Retina (tissue), 1 donor: ENCODE measurements at places on chromosomes 2 and 18.

DNA sequence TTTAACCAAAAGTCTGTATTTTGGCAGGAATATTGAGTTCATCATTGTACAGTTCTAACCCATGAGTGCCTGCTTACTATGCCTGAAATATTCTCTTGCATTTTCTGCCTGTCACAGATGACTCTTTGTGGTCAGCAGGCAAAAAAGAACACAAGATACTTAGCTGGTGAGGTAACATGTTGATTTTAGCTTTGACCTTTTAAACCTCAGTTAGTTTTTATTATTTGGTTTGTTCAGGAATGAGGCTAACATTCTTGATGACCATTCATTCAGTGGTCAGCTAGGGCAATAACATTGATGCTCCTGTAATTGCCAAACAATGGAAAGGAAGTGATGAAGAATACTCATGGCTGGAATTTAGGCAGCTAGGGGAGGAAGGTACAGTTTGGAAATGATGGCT, 491.2 kb downstream of the PIK3C3 start:
- DNase-seq, result no peak

- DNase-seq, result no peak
These were observed 194.8 kb downstream of the AGPS start for GRCh38 chr2:177587371-177587770.

- no peak for DNase-seq
These were observed 4.9 kb downstream of the VIT start for GRCh38 chr2:36701391-36701795.

DNA sequence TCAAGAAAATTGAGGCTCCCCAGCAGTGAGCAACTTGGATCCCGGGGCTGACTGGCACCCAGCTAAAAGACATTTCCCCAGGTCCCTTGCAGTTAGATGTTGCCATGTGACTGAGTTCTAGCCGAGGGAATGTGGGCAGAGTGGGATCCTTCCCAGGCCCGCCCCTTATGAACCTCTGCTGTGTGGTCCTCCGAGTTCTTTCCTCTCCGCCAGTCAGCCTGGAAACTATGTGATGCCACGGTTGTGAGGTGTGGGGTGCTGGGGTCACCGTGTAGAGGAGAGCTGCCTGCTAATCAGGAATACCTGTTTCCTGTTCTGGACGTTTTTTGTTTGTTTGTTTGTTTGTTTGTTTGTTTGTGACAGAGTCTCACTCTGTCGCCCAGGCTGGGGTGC, 45.5 kb downstream of the TMEM37 start:
- no peak for DNase-seq

DNA sequence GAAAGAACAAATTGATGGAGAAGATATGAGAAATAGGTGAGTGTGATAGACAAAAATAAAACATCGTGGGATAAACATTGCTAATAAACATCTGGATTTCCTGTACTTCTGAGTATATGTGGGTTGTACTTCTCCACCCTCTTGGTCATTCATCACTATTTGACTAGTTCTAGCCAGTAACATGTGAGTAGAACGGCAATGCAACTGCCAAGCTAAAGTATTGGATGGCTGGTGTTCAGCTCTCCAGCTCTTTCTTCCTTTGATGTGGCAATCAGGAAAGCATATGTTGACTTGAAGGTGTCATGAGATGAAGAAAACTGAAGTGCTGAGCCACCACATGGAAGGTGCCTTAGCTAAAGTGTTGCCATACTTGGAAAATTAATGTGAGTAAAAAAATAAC, 144.9 kb downstream of the SCG2 start:
- no peak for DNase-seq

GRCh38 chr2:227805578-227805977, 8.1 kb upstream of the CCL20 start:
- DNase-seq, result no peak

DNA sequence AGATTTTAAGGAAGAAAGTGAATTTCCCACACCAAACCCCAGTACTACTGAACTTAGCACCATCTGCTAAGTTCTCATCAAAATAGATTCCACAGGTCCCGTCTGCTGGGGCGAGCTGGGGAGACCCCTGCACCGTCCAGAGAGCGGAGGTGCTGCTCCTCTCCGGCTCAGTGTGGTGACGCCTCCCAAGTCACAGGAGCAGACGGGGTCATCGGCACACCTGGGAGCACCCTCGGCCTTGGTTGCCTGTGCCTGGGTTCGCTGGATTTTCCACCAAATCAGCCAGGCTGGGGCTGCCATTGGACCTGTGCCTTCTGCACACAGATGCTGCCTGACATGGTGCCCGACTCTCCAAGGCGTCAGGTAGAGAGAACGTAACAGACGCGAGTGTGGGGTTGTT, 141.3 kb downstream of the PXDN start:
- DNase-seq, result no peak

- DNase-seq, result no peak
These were observed 4.6 kb upstream of the GALM start for GRCh38 chr2:38661306-38661705.

DNA sequence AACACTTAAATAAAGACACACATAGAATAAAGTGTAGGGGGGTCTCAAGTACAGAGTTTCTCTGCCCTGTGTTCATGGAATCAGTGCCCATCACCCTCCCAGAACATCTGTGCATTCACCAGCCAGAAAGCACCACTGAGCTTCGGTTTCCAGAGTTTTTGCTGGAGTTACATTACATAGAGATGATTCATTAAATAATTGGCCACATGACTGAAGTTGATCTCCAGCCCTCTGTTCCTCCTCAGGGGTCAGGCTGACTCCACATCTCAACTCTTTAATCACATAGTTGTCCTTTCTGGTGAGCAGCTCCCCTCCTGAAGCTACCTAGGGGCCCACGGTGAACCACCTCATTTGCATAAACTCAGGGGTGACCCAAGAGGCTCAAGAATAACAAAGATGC, 129.8 kb downstream of the METTL4 start:
- DNase-seq, result no peak

DNA sequence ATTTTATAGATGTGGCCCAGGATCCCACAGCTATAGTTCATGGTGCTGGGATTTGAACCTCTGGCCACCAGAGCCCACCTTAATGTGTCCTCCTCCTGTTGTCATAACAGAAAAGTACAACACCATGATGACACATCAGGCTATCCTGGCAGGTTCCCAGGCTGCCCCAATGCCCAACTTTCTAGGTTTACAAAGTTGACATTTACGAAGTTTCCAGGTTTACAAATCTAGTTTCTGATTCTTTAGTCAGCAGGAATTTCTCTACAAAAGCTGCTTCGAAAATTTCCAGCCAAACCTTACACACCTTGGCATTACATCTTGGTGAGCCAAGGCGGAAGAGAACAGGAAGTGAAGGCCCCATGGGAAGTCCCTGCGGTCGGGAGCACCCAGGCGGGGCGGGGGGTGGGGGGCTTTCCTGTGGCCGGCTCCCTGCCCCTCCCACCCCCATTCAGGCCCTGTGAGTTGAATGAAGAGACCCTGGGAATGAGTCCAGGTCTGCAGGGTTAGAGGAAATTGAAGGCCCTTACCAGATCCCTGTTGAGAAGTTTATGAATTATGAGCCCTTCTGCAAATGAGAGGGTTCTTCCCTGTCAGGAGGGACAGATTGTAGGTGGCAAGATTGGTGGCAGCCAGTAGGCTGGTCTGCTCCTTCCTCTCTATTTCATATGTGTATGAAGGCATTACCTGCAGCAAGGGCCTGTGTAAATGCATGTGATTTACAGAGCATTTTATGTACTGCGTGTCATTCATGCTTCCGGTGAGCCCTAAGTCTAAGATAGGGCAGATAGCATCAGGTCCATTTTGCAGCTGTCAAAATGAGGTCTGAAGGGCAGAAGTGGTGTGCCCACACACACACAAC, 11.1 kb upstream of the IL1RN start:
- DNase-seq, result no peak

DNA sequence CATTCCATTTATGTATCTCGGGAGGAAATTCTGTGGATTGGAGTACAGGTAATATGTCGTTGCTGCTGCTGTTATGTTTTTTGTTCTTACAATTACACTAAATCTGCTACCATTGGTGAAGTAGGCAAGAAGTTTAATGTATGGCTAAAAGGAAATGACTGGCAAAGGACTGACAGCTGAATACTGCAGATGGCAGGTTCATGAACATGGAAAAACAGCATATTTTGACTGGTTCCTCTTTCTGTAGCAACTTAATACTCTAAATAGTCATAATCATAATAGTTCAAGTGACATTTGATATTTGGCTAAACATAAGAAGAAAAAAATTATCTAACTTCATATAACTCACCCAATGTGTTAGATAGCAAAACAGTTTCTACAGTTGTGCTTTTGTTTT, 84.5 kb upstream of the PGAP1 start:
- no peak for DNase-seq

GRCh38 chr18:49212819-49213218, 247.6 kb downstream of the DYM start:
- DNase-seq, result no peak

- DNase-seq, result no peak
These were observed 60.6 kb downstream of the IL1R2 start for GRCh38 chr2:102052365-102052764.

DNA sequence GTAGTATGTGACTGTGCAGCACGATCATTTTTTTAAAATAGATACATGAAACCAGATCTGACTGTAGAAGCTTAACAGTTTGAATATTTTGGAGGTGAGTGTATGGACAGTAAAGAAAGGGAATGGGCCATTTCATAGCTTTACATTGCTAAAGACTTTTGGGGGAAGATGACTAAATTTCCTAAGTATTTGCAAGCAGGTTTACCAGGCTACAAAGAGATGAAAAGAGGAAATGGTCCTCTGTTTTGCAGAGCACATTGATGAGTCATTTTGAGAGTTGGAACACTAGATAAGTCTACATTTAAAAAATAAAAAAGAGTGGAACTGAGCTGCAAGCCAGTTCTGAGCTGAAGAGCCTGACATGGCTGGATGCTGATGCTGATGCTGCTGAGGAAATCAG, 115.7 kb upstream of the LRATD1 start:
- DNase-seq, result no peak

DNA sequence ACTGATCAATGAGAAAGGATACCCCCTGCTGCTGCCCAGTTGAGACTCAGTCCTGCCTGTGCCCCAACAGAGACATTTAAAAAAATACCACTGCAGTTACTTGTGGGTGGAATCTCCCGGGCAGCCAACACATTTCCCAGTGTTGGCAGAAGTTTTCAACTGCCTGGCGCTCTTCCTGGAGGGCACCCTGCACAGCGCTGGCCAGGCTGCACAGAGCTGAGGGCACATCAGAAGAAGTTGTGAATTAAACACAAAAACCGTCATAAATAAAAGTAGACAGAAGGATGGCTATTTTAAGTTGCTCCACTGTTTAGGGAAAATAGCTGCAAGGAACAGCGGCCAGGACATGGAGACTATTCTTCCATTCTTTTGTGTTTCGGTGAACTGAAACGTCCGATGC, 110.2 kb upstream of the THOC1 start:
- no peak for DNase-seq

DNA sequence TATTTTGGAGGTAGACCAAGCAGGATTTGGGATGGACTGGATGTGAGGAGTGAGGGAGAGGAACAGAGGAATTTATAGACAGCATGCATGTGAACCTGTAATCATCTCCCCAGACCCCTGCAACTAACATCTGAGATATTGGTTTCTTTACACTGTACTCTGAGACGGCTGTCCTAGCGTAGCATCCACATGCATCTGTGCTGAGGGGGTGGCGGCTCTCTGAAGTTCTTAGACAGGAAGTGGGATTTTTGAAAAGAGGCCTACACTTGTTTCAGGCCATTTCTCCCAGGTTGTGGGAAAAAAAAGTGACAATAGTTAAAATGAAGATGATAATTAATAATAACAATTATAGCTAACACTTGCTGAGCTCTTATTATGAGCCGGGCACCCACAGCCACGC, 150.2 kb upstream of the GATA6 start:
- DNase-seq, result no peak

- peak; percentile 12 for DNase-seq
These were observed 1145.3 kb upstream of the CHAC2 start for GRCh38 chr2:52622266-52622665.

DNA sequence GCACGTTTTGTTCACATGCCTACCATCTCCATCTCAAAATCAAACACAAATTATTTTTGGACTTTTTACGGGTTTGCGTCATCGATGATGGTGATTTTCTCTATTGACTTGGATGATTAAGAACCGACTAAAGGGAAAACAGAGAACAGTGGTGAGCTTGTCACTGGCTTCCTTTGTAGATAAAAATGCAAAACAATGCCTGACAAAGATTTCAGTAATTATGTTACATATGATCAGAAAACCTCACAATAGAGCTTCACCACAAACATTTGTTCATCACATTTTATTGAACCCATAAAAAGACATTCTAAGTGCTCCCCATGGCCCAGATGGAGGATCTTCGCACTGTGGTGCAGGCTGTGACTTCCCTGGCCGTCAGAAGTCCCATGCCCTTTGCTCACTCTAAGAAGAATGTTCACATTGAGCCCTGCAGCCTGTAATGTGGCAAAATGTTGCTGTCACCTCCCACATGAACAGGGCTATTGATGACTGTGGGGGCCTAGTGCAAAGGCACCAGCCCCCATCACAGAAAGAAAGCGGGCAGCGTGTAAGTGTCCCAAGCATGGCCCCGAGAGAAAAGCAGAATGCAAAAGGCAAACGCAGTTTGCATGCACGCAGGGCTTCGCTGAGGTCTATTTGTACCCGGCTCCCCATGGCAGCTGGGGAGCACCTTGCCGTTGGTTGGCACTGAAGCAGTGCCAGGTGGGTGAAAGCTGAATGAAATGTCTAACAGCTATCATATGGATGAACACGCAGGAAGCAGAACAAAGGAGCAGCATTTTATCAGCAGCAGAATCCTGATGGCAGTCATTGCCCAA, 60.6 kb downstream of the BCL2 start:
- peak; percentile 39 for DNase-seq

DNA sequence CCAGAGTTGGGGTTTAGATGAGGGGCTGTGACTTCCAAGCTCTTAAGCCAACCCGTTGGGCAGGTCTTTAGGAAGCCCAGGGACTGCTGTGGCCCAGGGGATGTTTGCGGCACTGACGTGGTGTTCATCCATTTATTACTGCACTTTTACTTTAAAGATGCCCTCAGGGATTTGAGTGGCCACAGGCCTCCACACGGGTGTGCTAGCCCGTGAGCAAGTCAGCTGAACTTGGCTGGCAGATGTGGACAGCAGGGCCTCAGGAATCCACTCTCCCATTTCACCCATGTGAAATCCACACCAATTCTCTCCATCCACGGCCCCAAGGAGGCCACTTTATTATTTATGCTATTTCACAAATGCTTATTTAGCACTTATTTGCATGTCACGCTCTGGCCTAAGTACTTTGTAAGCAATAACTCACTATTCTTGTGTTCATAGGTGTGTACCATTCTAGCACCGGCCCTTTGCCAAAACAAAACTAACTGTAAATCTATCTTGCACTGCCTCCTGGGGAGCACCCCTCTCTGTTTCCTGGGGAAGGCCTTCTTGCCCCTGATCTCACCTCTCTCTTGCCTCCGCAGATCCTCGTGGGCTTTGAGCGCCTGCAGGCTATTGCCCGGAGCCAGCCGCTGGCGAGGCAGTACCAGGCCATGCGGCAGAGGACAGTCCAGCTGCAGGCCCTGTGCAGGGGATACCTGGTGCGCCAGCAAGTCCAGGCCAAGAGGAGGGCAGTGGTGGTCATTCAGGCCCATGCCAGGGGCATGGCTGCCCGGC, 39.1 kb upstream of the GPR17 start:
- no peak for DNase-seq

- no peak for DNase-seq
These were observed 456.3 kb downstream of the DLGAP1 start for GRCh38 chr18:3998698-3999333.
